PC-3 (cell line): ENCODE measurements at places on chromosomes 2 and 18.

DNA sequence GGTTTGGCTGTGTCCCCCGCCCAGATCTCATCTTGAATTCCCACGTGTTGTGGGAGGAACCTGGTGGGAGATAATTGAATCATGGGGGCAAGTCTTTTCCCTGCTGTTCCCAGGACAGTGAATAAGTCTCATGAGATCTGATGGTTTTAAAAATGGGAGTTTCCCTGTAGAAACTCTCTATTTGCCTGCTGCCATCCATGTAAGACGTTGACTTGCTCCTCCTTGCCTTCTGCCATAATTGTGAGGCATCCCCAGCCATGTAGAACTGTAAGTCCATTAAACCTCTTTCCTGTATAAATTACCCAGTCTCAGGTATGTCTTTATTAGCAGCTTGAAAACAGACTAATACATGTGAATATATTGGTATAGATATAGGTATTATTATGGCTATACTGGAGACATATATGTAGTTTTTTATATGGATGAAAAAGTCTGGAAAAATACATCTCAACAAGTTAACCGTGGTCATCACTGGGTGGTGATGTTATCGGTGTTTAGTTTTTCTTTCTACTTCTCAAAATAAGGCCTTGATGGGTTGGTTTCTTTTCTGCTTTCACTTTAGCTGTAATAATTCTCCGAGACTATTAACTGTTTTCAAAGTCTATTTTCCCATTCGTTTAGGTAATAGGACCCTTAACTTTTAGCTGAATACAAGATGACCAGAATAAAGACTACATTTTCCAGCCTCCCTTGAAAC is 39.1 kb upstream of the NCOA1 start:
- no peak for DNase-seq

GRCh38 chr18:12060182-12060870 is 33.3 kb upstream of the ANKRD62 start:
- DNase-seq, result peak; percentile 45

- no peak for DNase-seq
These were observed 134.8 kb upstream of the FSHR start for GRCh38 chr2:49288902-49289700.

- DNase-seq, result no peak
These were observed 123.0 kb downstream of the KLHL29 start for GRCh38 chr2:23508066-23508390.

- DNase-seq, result peak; percentile 41
These were observed 648 bp downstream of the ARID5A start for GRCh38 chr2:96537066-96537733.

DNA sequence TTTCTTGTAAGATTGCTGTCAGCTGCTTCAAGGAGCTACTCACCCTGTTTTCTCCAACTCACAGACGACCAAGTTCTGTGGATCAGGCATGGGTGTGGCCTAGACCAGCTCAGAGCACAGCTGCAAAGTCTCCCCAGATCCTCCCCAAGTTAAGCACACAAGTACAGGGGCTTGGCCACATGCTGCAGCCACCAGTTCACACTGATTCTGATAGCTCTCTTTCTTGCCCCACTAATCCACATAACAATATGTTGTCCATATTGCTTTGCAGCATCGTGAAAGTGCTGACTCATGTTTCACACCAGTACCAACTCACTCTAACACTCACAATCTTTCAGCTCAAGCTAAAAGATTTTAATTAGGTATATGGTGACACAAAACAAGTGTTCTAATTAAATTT is 437.0 kb downstream of the PARD3B start:
- DNase-seq, result no peak

- DNase-seq, result no peak
These were observed 52.0 kb downstream of the FBXO36 start for GRCh38 chr2:229974266-229974665.

DNA sequence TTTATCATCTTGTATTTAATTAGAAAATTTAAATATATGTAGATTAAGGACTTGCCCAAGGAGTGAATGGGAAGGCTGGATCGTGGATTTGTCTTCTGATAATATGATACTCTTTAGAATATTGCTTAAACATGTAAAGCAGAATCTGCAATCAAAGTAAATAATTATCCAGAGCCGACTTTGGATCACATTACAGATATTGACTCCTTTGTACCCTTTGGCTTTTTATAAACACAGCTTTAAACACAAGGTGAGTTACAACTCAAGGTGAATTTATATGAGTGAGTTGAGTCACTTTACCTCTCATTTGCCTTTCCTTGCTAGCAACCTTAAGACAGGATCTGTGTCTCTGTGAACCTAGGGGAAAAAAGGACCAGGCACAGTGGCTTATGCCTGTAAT is 37.7 kb upstream of the SLC25A52 start:
- DNase-seq, result no peak

GRCh38 chr2:28612131-28612812 is 116.4 kb downstream of the PLB1 start:
- no peak for DNase-seq

DNA sequence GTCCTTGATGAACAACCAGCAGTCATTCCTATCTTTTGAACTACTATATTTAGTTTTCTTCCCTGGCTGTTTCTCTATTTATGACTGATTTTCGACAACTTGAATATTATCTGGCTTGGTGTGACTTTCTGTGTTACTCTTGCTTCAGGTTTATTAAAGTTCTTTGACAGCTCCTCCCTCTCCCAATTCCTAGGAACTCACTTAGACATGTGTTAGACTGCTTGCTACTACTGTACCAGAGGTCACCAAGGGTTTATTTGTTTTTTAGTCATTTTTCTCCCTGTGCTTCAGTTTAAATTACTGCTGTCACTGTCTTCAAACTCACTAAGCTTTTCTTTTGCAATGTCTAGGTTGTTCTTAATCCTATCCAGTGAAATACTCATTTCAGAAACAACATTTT is 90.5 kb downstream of the TMEM131 start:
- no peak for DNase-seq

GRCh38 chr2:33583194-33583938 is 15.7 kb downstream of the FAM98A start:
- DNase-seq, result peak; percentile 60

DNA sequence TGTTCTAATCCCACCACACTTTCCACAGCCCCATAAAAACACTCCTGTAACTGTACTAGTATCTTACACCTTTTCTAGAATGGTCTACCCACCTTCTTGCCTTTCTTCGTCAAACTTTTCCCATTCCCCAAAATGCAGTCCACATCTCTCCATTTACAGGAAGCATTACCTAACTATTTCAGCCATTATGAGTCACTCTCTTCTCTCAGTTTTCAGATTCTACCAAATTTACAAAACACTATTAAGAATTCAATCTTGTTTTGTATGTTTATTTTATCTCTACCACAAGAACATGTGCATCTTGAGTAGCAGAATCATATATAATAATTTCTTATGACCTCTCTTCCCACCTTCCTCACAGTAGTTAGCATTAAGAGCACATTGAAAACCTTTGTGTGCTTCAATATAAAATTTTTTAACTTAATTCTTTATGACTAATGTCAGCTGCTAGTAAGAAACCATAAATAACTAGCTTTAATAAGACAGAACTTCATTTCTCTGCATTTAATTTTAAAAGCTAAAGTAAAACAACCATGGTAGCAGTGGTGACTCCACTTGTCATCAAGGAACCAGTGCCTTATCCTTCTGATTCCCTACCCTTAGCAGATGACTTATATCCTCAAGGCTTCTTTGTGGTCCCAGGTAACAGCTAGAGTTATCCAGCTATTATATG is 56.6 kb upstream of the MAP2 start:
- no peak for DNase-seq

DNA sequence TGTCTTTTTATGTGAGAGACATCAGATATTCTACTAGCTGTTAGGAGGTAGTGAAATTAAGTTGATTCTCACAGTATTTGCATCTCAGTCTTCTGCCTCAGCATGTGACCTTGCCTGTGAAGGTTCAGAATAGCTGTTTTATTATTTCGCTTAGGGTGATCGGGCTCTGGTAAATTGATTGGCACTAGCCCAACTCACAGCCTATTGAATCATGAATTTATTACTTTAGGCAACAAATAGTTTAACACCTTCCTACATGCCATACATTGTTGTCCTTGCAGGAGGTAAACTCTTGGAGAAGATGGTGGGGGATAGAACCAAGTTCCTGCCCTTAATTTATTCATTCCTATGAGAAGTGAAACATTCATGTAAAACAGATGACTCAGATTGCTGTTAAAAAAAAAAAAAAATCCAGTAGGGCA is 101.9 kb downstream of the GPD2 start:
- no peak for DNase-seq

- no peak for DNase-seq
These were observed 118.9 kb downstream of the WDR7 start for GRCh38 chr18:56770097-56770496.

- peak; percentile 75 for DNase-seq
These were observed 963.4 kb upstream of the NRXN1 start for GRCh38 chr2:51995293-51995692.

- DNase-seq, result no peak
These were observed 43.8 kb downstream of the SLC4A3 start for GRCh38 chr2:219671279-219671678.

GRCh38 chr18:31835528-31836133 is 75.0 kb upstream of the SLC25A52 start:
- DNase-seq, result no peak

- no peak for DNase-seq
These were observed 1.2 kb upstream of the TNS1 start for GRCh38 chr2:218003981-218004419.

GRCh38 chr18:9971313-9971920 is 57.6 kb downstream of the VAPA start:
- peak; percentile 93 for DNase-seq

- no peak for DNase-seq
These were observed 535.5 kb downstream of the SUCLG1 start for GRCh38 chr2:83923531-83923930.

DNA sequence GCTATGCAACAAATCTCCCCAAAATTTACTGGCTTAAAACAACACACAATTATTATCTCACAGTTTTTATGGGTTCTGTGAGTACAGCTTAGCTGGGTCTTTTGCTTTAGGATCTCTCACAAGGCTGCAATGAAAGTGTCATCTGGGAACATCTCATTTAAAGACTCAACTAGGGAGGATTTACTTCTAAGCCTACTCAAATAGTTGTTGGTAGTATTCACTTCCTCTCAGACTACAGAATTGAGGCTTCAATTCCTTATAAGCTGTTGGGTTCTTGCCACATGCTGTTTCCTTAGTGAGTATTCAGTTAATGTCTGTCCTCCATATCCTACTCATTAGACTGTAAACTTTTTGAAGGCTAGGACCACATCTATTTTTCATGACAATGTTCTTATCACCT is 72.3 kb downstream of the MDH1 start:
- DNase-seq, result peak; percentile 55

DNA sequence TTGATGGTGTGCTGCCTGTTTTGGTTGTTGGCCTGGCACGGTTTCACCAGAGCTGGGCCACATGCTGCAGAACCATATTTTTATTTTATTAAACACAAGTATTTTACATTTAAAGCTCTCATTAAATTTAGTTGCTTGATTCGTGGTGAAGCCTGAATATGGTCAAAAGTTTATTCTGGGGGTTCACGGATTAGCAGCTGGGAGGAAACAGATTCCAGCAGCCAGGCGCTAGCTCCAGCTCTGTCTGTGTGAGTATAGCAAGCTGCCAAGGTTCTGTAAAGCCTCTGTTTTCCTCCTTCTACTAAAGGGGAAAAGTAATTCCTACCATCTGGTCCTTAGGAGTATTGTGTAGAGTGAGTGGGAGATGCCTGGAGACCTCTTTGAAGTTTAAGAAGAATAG is 22.5 kb downstream of the GATA6 start:
- DNase-seq, result no peak

DNA sequence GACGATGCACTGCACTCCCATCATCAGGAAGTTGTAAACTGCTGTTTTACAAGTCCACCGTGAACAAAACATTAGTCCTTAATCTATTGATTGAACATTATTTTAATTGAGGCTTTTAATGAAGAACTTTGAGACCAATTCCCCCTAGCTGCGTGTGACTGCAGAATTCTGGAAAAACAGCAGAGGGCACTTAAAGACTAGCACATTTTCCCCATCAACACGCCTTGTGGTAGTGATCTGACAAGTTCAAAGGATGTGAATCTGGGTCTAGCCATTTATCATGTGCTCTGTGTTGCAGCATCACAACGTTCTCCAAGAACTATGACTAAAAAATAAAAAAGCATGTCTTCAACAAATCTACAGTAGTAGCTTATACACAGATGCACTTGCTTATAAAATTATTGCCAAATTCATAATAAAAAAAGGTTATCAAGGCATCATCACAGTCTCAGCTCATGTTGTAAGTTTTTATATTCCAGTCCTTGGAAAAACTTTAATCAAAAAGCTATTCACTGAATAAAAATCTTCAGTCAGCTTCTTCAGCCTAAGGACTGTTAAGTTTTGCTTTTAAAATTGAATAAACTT is 35.8 kb downstream of the SKOR2 start:
- DNase-seq, result peak; percentile 37

DNA sequence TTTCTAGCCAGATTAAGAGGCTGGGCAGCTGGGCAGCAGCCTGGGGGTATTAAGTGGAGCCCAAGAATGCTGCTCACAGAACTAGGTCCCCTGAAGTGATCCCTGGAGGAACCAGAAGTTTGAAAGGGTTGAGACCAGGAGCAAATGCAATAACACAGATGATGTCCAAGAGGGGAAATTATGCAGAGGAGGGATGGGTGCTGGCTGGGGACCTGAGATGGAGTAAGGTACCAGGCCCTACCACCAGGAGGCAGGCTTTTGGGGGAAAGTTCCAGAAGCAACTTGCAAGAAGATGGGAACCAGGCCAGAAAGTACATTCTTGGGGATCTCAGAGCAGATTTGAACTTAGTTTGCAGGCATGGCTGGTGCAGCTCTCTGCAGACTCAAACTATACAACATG is 175.1 kb downstream of the NCK2 start:
- DNase-seq, result peak; percentile 61

GRCh38 chr2:113829270-113829669 is 60.6 kb upstream of the ACTR3 start:
- DNase-seq, result no peak

DNA sequence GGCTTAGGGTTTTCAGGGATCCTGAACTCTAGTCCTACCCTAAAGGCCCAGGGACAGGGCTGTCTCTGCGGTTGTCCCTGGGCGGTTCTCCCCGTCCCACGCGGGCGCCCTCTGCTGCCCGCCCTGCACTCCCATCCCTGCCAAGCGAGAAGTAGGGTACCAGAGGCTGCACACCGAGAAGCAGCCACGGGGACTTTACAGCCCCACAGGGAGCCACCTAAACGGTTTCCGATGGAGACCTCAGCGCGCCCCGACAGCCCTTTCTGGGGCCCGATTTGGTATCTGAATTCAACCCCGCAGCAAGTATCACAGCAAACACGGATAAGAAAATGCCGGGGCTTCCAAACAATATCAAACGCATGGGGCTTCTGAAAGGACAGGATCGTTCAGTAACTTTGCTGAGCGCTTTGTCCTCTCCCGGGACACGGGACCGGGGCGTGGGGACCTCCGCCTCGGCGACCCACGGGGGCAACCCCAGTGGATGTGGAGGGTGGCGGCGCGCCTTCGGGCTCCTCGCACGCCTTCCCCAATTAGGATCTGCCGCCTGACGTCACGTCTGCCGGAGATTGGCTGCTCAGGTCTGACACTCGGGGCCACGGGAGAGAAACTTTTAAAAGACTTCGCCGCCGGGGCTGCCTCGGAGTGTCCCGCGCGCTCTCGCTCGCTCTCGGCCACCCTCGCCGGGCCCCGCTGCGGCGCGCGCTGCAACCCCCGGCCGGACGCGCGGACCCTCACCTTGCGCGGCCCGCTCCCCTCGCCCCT is at the start of gene LTBP1:
Gene LTBP1 (plus strand): TSS at position 640 of the 762 bp plus-strand sequence. CDS start 372 bp downstream, outside the sequence.
- DNase-seq, result peak; percentile 80
